ENCODE measurements at places on chromosomes 12 and 14.
A peak's percentile ranks its signal among the peaks of the same experiment; 100 is the strongest.

DNA sequence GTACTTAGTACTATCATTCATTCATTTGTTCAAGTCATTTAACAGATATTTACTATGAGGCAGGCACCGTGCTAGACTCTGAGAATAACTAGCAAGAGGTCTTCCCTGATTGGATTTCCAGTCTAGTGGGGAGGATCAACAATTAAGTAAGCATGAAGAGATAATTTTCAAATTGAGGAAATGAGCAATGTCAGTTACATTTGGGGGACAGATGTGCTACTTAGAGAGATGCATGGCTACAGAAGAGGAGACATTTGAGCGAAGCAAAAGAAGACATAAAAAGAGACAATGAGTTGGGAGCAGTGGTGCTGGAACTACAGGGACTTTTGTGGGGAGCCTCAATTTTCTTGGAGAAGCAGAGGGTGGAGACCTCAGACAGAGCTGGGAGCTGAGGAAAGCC lies 7.7 kb downstream of the KCNA5 start:
- no peak overlapping the region for H3K4me3 ChIP-seq
- peaks cover 10% of the 10 kb centered on the region for H3K27me3 ChIP-seq
- DNase-seq = no peak
- no peaks in the 10 kb centered on the region for H3K4me1 ChIP-seq
- no peaks in the 10 kb centered on the region for H3K36me3 ChIP-seq
- H3K27ac ChIP-seq = no peak overlapping the region

DNA sequence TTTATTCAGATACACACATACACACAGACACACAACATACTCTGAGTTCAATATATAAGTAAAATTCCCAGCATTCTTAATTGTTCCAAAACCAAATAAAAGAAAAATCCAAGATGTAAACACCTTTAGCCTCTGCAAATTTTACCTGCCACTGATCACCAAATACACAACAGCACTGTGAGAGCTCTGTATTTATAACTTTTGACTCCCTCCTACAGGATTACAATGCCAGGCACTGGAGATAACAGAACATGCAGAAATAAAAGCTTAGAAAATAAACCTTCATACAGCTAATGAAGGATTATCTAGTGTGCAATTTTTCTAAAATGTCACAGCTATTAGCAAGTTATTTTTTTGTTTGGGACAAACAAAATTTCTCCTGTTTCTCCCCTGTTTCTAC lies 85.0 kb downstream of the TAOK3 start:
- H3K36me3 ChIP-seq = peaks cover 2% of the 10 kb centered on the region
- DNase-seq = no peak
- H3K4me1 ChIP-seq = no peaks in the 10 kb centered on the region

DNA sequence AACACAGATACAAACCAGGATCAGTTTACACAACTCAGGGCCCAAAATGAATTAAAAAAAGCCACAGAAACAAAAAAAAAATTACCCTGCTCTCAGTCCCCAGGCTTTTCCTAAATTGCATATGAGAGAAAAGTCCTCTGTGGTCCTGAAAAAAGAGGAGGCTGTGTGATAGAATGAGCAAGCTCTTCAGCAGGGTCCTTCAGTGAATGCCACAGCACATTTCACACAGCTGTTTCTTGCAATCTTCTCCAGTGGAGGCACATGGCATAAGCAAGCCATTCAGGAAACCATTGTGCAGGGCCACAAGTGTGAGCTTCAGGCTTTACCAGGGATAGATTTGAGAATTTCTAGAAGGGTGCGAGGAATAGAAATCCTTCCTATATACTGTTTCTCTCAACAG lies 168.5 kb downstream of the PPM1H start:
- no peak for DNase-seq
- peaks cover 17% of the 10 kb centered on the region for H3K4me1 ChIP-seq
- H3K27me3 ChIP-seq = peaks cover 36% of the 10 kb centered on the region
- no peak overlapping the region for H3K4me3 ChIP-seq
- H3K36me3 ChIP-seq = no peaks in the 10 kb centered on the region
- H3K27ac ChIP-seq = no peak overlapping the region

GRCh38 chr14:58298477-58299400 lies at the start of gene ARID4A:
ARID4A (plus strand) TSS chr14:58298555; CDS start chr14:58299855, 1,300 bp downstream.
- H3K27me3 ChIP-seq = no peaks in the 10 kb centered on the region
- peak within 1 kb of the TSS; percentile 100 for H3K4me3 ChIP-seq
- peak within 1 kb of the TSS; percentile 74 for H3K27ac ChIP-seq
- H3K4me1 ChIP-seq = peaks cover 36% of the 10 kb centered on the region
- peaks cover 23% of the 10 kb centered on the region for H3K36me3 ChIP-seq
- DNase-seq = peak; percentile 82

Data from activated T-cell treated with anti-CD3 and anti-CD28 coated beads, Interleukin-2, amount 50 U/mL, for 72 hours (primary cell).